Right lobe of liver (tissue), 6 donors: ENCODE measurements at places on chromosomes 11 and 22.

DNA sequence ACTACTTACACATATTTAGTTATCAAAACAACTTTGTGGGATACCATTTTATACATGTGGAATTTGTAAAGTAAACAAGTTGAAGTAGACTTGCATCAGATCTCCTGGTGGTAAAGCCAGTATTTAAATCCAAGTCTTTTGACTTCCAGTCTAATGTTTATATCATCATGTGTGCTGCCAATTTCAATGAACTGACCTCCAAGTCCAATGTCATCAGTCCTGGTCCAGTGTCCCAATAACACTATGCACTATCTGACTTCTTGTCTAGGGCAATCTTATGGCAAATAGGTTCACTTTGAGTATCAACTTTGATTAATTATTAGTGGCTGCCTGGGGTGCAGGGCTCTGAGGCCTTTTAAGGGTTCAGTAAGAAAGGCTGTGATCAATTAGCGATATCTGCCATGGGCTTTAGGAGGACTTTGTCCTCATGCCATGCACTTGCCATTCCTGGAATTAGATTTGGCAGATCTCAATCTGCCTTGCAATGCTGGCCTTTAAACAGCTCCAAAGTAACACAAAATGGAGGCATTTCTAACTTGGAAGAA is 9.6 kb upstream of the PTS start:
- DNase-seq = peak; percentile 74

DNA sequence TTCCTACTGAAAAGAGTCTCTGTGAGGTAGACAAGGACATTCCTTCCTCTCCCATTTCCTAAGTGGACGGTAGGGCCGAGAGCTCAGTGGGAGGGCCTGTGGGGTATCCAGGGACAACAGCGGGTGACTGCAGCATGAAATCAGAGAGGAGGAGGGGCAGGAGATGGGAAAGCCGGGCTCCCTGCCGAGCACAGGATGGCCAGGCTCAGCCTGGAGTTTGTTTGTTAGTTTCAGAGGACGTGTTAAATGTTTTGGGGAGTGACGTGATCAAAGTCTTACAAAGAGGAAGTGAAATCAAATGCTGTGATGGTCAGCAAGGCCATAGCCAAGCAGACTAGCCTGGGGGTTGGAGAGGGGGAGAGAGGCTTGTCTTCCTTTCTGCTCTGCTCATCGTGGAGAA is 152.7 kb downstream of the ADAMTS15 start:
- no peak for DNase-seq

DNA sequence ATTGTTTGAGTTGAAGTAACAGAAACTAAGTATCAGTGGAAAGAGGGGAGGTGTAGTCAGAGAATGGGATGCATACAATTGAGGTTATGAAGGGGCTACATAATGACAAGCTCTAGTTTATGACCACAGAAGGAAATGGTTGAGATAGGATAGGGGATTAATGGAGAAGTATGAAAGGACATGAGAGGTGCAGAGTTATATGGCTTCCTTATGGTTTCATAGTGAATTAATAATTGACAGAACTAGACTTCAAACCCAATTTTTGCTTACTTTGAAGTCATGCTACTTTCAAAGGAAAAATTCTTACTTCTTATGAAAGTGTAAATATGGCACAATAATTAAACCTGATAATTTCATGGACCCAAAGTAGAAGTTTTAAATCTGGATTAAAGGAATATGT is 340.3 kb upstream of the LRRC4C start:
- no peak for DNase-seq

GRCh38 chr11:96339706-96340554 is 3.1 kb downstream of the MAML2 start:
- no peak for DNase-seq

GRCh38 chr22:32729412-32729811 is 72.1 kb upstream of the TIMP3 start:
- DNase-seq = no peak

DNA sequence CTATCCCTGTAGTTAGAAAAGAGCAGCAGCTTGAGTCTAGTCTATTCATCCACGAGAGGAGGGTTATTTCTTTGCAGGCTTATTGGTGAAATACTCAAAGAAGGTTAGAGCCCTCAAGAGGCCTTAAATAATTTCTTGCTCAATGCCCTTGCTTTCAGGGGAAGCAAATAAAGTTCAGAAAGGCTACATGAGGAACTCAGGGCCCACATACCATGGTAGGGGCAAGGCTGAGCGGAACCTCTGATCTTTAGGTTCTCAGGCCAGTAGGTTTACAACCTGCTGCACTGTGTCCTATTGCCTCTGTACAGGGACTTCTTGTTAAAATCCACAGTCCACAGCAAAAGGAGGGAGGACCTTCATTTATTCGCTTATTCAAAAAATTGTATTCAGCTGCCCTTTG is 101.7 kb downstream of the ADAMTS15 start:
- DNase-seq = no peak

- DNase-seq = no peak
Observed at GRCh38 chr11:2140411-2141400, 1.5 kb upstream of the IGF2 start.

GRCh38 chr22:47620391-47620790 is 857.9 kb downstream of the TBC1D22A start:
- DNase-seq = no peak

DNA sequence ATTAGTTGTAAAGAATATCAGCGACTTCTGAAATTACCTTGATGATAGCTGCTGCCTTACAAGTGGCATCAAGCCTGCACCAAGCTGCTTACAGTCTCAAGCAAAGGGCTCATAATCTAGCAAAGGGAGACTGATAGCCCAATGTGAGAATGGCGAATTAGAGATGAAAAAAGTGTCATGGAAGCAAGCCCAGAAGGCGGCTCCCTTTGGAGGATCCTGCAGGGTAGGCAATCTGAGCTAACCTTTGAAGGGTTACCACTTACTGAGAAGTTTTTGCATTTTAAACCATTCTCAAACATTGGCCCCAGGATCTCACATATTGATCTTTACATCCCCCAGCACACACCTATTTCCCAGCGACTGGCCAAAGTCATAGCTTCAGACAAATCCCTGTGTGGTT is 18.5 kb downstream of the GAB2 start:
- DNase-seq = no peak

GRCh38 chr11:115241899-115242298 is 262.3 kb downstream of the CADM1 start:
- no peak for DNase-seq

GRCh38 chr11:78339483-78339882 is 78.1 kb downstream of the GAB2 start:
- DNase-seq = no peak

DNA sequence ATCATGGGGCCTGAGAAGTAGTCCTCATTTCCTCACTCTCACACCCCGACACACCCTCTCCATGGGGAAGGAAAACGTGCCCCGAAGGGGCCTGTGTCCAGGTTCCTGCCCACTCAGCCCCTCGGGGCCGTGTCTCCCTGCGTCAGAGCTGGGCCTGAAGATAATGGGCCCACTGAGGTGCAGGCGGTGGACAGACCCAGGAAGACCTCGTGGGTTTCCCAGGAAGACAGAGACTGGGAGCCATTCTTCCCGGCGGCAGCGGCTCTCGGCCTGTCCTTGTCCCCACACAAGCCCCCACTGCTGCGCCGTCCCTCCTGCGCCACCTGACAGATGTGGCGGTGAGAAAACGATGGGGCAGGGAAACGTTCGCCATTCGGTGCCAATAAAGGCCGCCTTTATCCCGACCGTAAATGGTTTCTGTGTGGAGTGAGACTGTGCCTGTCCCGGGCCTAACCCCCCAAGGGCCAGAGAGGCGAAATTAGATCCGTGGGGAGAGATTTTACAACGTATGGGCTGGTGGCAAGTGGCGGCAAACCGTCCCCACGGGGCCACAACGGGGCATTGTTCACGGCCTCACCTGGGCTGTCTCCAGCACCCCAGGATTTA is 89.0 kb downstream of the CDKN1C start:
- DNase-seq = peak; percentile 44

GRCh38 chr11:59659981-59660380 is 8.9 kb downstream of the PATL1 start:
- no peak for DNase-seq

DNA sequence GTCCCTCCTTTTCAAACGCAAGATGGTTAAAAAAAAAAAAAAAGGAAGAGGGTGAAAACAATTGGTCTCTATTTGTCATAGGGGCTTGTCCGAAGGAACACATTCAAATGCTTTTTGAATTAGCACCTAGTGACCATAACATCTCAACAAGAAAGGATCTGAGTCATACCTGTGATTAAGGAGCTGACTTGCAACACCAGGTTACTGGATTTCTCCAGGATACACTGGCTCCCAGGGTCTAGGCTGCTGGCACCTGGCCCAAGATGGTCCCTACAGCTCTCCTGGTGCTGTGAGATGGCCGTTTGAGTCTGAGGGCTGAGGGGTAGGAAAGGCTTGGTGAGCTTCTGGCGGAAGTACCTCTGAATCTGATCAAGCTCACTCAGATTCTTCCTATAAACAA is 28.4 kb upstream of the UCP3 start:
- no peak for DNase-seq

GRCh38 chr11:111992206-111992855 is 32.9 kb upstream of the DLAT start:
- DNase-seq = no peak

DNA sequence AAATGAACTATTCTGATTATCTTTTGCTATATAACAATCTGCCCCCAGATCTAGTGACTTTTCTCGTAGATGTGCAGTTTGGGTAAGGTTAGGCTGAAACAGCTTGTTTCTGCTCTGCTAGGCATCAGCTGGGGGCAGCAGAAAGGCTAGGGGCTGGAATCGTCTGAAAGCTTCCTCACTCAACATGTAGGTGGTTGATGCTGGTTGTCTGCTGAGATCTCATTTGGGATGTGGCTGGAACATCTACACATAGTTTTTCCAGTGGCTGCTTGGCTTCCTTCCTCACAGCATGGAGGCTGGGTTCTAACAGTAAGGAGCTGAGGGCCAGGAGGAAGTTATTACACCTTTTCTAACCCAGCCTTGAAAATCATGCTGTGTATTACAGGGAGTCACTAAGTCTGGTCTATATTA is 30.2 kb downstream of the USP47 start:
- no peak for DNase-seq

- no peak for DNase-seq
Observed at GRCh38 chr11:11440144-11440543, 87.1 kb upstream of the CSNK2A3 start.

GRCh38 chr11:62853279-62853965 is 14.0 kb upstream of the WDR74 start:
- DNase-seq = no peak

GRCh38 chr11:537622-538430 is 499 bp downstream of the LRRC56 start:
- no peak for DNase-seq

DNA sequence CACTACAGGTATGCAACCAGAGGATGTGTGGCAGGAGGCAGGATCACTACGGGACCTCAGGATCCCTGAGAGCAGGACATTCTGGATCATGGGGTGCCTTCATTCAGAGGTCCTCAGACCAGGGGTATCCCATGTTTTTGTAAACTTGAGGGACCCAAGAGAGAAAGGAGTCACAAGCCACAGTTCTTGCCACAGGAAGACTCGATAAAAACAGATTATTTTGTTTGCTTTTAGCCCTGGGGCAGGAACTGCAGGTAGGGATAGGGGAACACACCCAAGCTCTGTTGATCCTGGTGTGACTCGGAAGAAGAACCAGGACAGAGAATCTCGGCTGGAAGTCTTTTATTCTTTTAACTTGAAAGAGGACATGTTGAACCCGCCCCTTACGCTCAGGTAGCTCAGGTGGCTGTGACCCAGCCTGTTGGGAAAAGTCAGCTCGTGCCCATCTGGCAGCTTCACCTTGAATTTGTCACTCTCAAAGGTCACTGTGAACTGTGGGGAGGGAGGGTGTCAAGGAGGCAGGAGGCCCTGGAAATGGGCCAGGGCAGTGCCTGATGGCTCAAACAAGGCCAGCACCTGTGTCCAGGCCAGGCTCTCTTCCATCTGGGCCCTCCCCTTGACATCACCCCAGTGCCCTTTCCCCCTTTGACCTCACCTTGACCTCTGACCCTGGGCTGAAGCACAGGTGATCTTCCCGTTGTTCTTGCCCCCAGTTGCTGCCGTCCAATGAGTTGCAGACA is 9.8 kb downstream of the LGALS2 start:
- DNase-seq = peak; percentile 87

DNA sequence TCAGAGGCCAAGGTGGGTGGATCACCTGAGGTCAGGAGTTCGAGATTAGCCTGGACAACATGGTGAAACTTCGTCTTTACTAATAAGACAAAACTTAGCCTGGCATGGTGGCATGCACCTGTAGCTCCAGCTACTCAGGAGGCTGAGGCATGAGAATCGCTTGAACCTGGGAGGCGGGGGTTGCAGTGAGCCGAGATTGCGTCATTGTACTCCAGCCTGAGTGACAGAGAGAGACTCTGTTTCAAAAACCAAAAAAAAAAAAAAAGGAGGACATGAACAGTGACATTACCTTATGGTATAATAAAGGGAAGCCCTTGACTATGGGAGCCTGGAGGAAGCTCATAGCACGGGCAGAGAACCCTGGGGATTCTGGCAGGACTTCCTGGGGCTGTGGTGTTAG is 16.5 kb upstream of the PLEKHB1 start:
- DNase-seq = no peak

DNA sequence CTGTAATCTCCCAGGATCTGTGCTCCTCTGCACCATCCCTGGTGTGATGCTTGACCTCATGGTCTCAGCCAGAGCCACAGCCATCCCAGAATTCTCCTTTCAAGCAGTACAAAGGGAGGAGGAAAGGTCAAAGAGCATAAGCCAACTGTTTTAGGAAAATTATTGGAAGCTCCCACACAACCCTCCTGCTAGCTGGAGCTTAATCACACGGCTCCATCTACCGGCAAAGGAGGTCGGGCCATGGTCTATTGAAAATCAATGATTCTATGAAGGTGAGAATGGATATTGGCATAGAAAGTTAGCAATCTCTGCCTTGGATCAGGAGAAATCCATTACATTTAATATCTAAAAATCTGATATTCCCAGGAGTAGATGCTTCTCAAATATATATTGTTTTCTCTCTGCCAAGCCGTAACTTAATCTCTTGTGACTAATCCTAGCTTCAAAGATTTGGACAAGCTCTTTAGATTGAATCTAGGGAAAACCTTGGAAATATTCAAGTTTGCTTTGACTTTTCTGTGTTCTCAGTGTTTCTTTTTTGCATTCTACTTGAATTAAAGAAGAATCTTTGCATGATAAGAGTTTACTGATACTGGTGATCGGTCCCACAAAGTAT is 259.6 kb downstream of the NTM start:
- no peak for DNase-seq

GRCh38 chr11:36364551-36365325 is 68.7 kb downstream of the PRR5L start:
- no peak for DNase-seq
